ENCODE measurements at places on chromosomes 1 and 21.
A peak's percentile ranks its signal among the peaks of the same experiment; 100 is the strongest.

- no peak for DNase-seq
Observed at GRCh38 chr21:45530423-45531113, 11.7 kb downstream of the SLC19A1 start.

DNA sequence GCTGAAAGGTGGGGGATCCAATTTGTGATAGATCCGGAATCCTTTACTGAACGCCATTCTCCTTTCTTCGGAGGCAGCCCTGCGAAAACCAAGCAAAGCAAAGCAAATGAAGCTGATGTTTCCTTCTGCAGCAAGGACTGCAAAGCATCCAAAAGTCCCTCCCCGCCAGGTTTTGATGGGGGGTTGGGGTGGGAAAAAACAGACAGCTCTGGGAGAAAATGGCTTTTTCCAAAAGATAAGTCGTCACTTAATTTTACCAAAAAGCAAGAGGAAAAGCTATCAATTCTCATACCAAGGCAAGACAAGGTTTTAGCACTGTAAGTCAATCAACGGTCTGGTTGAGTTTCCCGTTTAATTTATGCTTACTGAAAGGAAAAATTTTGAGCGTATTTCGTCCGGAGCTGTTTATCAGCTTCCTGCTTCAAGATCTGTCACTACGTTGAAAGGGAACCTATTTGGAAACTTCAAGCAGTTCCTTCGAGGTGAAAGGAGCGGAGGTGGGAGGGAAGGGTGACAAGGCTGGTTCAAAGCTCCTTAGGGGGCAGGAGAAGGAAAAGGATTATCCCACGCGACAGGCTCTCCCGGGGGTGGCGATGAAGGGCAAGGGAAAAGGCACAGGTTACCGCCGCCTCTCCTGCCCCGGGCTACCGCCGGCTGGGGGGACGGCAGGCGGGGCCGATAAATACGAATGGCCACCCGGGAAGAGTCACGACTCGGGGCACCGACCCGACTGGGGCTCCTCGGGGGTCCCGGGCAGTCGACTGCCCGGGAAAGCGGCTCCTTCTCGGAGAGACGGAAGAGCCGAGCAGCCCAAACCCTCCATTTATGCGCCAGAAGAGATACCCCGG lies 750 bp downstream of the SYNJ1 start:
- DNase-seq = peak; percentile 6

- DNase-seq = no peak
Observed at GRCh38 chr1:227736814-227737432, 1.7 kb downstream of the SNAP47 start.

DNA sequence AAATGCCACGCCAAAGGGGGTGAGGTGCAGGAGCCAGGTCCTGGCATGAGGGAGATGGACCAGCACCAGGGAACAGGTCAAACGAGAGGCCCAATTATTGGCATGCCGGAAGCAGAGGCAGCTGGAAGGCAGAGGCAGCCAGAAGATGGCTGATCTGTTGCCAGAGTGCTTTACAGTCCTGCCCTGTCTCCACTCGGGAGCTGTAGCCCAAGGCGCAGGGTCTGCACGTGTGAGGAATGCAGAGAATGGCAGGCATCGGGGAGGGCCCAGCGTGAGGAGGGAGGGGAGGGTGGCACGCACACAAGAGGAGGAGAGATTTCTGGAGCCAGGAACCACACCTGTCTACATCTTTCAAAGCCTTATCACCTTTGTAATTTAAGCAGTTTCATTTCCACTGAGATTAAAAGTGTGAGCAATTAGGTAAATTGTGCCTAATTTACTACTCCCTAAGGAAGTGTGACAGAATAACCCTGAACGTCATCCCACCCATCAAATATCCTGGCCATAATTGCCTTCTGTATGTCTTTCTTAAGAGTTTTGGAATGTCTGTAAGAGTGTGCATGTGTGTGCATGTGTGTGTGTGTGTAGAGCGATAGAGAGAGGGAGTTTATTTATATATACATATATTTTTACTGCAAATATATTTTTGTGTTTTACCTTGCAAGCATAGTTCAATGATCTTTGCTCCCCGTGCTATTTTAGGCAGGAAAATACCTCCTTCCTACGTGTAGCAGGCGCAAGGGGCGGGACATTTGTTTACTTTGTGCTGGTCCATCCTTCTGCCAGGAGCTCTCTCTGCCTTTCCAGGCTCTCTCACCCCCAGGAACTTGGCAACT lies 125.5 kb upstream of the SERBP1 start:
- DNase-seq = no peak

- peak; percentile 44 for DNase-seq
Observed at GRCh38 chr1:224879162-224879803, 50.2 kb upstream of the DNAH14 start.

DNA sequence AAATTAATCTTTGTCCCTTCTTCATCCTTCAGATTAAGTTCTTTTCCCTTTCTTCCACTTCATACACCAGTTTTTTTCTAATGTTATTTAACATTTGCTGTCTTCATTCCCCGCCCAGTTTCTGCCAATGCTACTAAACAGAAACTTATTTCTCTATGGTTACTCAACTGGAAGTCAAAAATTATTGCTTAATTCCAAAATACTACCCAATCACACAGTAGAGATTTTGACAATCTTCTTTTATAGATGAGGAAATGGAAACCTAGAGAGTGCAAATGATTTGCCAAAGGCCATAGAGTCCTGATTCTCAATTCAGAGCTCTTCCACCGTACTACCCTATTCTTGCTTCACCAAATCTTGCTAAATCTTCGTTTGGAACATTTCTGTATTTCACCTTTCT lies 58.1 kb upstream of the SH3GLB1 start:
- no peak for DNase-seq

DNA sequence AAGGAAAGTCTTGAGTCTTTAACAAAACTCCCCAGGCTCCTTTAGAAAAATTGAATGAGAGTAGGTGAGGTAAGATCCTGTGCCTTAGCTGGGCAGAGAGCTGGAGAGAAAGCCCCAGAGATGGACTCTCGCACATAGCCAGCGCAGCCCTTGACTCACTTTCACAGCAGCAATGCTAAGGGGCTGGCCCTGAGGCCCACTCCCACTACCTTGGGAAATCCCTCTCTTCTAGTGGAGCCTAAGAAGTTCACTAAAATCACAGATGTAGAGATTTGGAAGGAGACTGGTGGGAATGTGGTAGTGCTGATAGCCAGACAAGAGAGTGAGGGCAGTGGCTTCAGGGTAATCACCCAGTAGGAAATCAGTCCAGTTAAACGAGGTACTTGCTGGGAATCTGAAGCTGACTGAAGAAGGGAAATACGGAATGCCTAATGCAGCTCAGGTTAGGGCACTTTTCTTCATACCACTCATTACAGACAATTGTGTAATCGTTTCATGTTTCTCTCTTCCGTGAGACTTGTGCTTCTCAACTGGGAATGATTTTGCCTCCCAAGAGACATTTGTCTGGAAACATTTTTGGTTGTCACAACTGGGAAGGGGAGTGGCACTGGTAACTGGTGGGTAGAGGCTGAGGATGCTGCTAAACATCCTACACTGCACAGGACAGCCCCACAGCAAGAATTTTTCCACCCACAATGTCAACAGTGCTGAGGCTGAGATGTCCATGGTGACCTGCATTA lies 42.4 kb upstream of the LRRC8C start:
- DNase-seq = peak; percentile 85

- peak; percentile 7 for DNase-seq
Observed at GRCh38 chr1:59903141-59903754, 23.3 kb downstream of the CYP2J2 start.

- no peak for DNase-seq
Observed at GRCh38 chr1:87733386-87733785, 404.7 kb downstream of the LMO4 start.

DNA sequence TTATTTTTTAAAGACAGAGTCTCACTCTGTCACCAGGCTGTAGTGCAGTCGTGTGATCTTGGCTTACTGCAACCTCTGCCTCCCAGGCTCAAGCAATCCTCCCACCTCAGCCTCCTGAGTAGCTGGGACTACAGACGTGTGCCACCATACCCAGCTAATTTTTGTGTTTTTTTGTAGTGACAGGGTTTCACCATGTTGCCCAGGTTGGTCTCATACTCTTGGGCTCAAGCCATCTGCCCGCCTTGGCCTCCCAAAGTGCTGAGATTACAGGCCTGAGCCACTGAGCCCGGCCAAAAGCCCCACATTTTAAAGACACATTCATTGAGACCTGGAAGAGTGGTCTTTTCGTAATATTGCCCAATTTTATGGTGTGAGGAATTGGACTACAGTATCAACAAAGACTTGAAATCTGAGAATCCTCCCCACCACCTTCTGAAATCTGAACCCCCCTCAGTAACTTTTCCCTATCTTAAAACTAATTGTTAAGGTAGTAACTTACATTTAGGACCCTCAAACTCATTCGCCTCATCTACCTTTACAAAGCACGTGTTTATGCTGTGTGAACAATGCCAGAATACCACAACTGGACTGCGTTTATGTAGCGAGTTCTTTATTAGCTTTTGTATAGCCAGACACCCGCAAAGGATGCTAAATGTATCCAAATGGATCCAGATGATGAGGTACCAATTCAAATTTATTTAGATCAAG lies 2.7 kb downstream of the ERRFI1 start:
- no peak for DNase-seq

DNA sequence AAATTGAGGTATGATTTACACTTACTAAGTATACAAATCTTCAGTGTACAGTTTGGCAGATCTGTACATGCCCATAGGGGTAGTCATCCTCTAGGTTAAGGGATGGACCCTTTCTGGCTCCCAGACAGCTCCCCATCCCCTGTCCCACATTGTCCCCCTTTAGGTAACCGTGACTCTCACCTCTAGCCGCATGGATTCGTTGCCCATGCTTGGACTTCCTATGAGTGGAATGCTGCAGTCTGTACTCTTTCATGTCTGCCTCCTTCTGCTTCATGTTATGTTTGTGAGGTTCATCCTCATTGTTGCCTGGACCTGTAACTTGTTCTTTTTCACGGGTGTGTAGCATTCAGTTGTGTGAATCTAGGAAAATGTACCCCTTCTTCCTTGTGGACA lies 20.3 kb downstream of the SLC37A1 start:
- no peak for DNase-seq

GRCh38 chr1:86169625-86170024 lies 13.1 kb upstream of the COL24A1 start:
- no peak for DNase-seq

GRCh38 chr1:206100226-206100815 lies 16.9 kb downstream of the AVPR1B start:
- DNase-seq = no peak

- no peak for DNase-seq
Observed at GRCh38 chr1:6241887-6242740, 1.9 kb upstream of the HES3 start.

GRCh38 chr1:204670152-204670927 lies 15.2 kb downstream of the LRRN2 start:
- peak; percentile 11 for DNase-seq

GRCh38 chr1:32045772-32046171 lies 27.0 kb upstream of the TMEM39B start:
- DNase-seq = no peak

GRCh38 chr1:213982672-213983492 lies 4.9 kb upstream of the PROX1 start:
- no peak for DNase-seq

DNA sequence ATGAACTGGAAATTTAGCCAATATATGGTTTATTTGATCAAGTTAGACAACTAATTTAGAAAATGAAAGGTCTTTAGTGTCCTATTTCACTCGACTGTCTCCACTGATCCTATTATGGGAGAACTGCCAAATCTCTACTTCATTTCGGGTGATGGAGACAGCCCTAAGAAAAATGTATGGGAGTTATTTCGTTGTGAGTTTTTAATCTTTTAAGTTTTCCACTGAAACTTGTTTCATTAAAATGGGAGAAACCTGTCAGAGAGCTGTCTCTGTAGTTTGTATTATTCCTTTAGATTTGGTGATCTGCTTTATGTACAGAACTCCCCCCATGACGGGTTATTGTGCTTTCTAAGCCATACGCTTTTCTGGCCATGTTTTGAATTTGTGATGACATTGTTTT lies 899.7 kb downstream of the ADGRL2 start:
- no peak for DNase-seq

DNA sequence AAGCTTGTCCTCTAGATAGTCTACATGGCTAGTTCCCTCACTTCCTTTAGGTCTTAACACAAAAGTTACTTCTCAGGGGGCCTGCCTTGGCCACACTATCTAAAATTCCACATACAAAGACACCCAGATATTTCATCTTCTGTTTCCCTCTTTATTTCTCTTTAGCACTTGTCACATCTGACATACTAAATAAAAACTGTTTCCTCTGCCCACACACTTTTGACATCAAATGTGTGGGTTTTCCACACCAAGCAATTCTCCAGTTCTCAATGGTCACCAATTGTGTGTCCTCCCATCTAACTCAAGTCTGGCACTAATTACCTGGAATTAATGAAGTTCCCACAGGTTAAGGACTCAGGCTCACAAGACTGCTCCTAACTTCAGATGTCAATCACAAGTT lies 25.5 kb upstream of the CFAP126 start:
- DNase-seq = no peak

DNA sequence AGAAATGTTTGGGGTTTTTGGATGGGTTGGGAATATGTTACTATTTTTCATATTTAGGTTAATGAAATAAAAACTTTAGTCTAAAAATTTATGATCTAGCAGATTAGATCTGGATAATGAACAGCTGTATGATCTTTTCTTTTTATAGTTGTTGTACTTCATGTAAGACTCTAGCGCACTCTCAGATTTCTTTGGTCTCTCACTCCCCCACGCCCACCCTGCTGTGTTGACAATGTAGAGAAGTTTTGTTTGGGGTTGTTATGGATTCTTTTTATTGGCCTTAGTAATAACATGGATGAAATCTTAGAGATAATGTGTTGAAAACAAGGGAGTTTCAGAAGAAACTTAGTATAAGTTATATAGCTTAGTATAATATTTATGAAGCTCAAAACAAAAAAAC lies 5.5 kb downstream of the KLF18 start:
- DNase-seq = no peak

DNA sequence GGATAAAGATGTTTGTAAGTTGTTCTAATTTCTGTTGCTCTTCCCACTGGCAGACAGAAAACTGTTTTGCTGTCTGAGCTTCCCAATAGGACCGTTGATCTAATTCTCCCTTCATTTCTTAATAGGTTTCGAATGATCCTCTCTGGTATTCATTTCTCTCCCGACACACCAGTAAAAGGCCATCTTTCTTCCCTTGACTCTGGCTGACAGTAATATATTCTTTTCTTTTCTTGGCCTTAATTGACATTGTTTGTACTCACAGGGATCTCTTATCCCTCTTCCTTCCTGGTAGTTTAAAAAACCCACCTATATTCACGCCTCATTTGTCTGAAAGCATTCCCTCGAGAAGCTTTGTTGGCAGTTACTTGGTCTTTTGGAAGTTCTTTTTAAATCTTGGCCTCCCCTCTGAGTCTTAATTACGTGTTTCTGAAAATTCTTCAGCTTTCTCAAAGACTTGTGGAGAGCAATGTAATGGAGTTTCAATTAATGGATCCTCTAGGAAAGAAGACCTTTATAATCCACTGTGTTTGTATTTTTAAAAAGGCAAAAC lies 40.3 kb downstream of the MAP10 start:
- no peak for DNase-seq

Measured in fibroblast of gingiva (primary cell).